8988T (cell line): ENCODE measurements at places on chromosomes 3 and 15.
A peak's percentile ranks its signal among the peaks of the same experiment; 100 is the strongest.

DNA sequence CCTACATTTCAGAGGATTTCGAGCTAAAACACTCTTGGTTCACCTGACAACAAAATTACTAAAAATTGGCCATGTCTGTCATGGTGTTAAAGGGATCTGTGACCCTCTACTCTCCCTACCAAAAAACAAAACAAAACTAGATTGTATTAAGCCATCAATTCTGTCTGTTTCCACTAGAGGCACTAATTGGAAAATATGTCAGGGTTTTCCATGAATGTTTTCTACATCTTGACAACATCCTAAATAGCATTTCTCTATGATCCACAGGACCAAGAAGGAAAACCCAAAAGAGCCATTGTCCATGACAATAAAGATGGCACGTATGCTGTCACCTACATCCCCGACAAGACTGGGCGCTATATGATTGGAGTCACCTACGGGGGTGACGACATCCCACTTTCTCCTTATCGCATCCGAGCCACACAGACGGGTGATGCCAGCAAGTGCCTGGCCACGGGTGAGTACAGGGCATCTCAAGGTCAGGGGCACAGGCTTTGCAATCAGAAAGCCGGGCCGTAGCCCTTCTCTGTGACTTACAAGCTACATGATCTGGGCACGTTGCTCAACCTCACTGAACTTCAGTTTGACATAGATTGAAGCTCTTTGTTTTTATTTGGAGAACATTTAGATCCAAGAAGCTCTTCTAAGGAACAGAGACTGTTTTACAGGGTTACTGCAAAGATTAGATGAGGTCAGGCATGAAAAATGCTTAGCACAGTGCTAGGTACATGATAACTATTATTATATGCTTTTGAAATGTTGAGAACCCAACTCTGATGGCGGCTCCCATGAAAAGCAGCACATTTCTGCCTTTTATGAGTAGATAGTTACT is 74.8 kb downstream of the DNASE1L3 start:
- DNase-seq = no peak

GRCh38 chr3:72738752-72739530 is 109.3 kb downstream of the SHQ1 start:
- DNase-seq = peak; percentile 94

DNA sequence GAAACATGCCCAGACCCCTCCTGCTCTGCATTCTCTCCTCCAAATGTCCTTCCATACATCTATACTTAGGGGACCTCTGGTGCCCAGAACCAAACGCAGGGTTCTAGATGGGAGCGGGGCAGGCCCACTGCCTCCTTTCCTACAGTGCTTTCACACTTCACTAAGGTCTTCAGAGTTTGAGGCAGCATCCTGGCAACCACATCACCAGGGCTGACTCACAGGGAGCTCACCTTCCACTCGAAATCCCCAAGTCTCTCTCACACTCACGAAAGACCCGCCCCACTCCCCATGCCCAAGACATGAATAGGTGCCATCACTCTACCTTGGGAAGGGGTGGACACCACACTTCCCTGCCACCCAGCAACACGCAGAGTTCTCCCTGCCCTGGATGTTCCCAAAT is 18.9 kb downstream of the HOMER2 start:
- no peak for DNase-seq

DNA sequence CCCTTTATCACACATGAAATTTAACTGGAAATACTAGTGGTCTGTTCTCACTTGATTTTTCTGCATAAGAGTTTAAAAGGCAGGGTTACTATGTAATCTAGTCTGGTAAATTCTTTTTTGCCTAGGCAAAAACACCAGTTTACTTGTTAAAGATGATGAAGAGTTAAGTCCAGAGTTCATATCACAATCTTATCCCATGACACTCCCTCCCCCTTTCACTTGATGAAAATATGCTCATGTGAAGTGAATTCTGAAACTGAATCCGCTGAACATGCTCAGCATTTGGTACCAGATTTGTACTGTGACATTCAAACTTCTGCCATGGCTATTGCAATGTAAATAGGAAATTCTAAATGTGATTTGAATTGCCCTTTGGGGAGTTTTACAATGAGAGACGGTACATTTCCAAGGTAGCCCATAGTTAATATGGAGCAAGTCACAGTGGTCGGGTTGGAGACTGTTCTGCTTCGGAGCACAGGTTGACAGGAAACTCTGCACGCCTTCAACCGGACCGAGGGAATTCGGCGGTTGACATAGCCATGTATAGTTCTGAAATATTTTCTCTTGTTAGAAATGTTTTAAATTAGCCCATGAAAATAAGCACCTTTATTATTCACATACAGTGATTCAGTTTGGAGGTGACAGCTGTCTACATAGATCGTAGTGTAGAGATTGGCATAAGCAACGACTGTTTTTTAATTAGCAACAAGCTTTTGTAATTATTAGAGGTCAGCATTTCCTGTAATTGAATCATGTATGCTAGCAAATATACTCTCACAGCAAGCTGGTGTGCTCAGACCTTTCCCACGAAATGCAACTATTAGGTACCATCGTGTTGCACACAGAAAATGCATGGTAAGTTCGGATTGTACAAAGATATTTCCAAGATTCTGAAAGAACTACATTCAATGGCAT is 768.6 kb upstream of the GOLIM4 start:
- DNase-seq = no peak

GRCh38 chr15:26928051-26928450 is 42.9 kb upstream of the GABRG3 start:
- no peak for DNase-seq

- no peak for DNase-seq
Observed at GRCh38 chr15:49877873-49878521, 241.0 kb downstream of the ATP8B4 start.

DNA sequence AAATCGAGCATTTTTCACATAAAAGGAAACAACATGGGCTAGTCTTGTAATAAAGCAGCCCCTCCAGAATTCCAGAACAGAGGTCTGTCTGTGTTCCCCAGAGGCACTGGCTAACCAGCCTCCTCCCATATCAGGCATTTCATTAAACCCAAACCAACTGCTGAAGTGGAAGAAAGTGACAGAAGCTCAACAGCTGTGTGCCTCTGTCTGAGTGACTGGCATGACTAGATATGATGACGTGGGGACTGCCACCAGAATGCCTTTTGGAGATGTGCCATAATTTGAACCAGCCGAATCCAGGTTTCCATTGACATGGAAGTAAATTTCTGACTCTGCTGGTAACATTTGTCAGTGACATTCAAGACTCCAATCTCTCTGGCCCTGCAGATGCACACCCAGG is 8.7 kb downstream of the LIMD1 start:
- no peak for DNase-seq

DNA sequence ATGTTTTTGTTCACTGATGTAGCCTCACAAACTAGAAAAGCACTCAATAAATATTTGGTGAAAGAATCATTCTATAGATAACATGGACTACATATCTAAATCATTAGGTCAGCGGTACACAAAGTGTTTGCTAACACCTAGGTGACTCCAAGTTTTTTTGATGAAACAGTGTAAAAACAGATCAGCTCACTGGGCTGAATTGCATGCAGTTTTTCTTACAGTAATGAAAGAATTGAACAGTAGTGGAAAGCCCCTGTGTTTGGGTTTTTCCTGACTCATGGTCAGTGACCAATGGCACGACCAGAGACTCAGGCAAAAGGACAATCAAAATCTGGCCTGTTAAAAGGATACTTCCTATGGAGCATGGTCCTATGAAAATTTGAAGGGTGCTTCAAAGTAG is 384.3 kb upstream of the EPHA6 start:
- no peak for DNase-seq

GRCh38 chr15:68184616-68185480 is 20.3 kb downstream of the CALML4 start:
- DNase-seq = no peak

- DNase-seq = peak; percentile 99
Observed at GRCh38 chr3:55484801-55485791, 2.0 kb downstream of the WNT5A start.
